Renal pelvis (tissue), 12 donors: ENCODE measurements at places on chromosomes 1 and 21. TPM values are rescaled to one million over a fixed set of nuclear protein-coding genes. Genes with fewer than 3 reads are reported as not detected.

GRCh38 chr1:240344918-240345317 lies 253.2 kb downstream of the FMN2 start:
- no peak for DNase-seq

DNA sequence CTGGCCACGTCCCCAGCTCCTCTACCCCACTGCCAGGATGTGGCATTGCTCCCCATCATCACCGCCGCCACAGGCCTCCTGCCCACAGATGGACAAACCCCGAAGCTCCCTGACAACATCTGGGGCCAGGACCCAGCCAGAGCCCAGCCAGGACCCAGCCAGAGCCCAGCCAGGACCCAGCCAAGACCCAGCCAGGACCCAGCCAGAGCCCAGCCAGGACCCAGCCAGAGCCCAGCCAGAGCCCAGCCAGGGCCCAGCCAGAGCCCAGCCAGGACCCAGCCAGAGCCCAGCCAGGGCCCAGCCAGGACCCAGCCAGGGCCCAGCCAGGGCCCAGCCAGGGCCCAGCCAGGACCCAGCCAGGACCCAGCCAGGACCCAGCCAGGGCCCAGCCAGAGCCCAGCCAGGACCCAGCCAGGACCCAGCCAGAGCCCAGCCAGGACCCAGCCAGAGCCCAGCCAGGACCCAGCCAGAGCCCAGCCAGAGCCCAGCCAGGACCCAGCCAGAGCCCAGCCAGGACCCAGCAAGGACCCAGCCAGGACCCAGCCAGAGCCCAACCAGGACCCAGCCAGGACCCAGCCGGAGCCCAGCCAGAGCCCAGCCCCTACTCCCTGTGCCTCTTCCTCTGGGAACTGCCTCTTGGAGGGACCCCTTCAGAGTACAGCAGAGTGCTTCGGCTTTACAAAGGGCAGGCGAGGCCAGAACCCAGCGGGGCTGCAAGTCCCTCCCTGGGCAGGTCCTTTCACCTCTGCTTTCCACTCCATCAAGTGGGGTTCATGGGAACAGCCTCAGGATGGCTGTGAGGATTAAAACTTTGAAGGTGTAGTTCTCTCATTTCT lies 43.7 kb downstream of the DISP3 start:
- no peak for DNase-seq

OXCT2 gene
- 0.56 TPM for polyA plus RNA-seq

TMEM82 gene
- 5.2 TPM for polyA plus RNA-seq

GRCh38 chr1:221228594-221228993 lies 349.4 kb downstream of the HLX start:
- DNase-seq: no peak

TPTE gene
- polyA plus RNA-seq: not detected

GRCh38 chr1:56758135-56758534 lies 61.1 kb downstream of the FYB2 start:
- peak; percentile 14 for DNase-seq

DNA sequence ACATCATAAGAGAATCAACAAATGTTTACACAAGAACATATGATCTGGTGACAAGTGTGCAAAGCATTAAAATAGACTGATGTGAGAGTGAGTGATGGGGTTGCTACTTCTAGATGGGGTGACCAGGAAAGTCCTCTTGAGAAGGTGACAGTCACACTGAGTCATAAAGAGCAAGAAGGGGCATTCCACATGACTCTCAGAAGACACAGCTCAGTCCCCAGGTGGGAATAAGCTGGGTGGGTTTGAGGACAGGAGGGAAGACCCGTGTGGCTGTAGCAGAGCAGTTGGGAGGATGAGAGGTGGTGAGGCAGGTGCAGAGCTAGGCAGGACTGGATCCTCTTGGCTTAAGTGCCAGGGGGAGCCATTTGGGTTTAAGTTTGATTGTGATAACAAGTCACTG lies 53.1 kb downstream of the TNR start:
- DNase-seq: no peak

DNA sequence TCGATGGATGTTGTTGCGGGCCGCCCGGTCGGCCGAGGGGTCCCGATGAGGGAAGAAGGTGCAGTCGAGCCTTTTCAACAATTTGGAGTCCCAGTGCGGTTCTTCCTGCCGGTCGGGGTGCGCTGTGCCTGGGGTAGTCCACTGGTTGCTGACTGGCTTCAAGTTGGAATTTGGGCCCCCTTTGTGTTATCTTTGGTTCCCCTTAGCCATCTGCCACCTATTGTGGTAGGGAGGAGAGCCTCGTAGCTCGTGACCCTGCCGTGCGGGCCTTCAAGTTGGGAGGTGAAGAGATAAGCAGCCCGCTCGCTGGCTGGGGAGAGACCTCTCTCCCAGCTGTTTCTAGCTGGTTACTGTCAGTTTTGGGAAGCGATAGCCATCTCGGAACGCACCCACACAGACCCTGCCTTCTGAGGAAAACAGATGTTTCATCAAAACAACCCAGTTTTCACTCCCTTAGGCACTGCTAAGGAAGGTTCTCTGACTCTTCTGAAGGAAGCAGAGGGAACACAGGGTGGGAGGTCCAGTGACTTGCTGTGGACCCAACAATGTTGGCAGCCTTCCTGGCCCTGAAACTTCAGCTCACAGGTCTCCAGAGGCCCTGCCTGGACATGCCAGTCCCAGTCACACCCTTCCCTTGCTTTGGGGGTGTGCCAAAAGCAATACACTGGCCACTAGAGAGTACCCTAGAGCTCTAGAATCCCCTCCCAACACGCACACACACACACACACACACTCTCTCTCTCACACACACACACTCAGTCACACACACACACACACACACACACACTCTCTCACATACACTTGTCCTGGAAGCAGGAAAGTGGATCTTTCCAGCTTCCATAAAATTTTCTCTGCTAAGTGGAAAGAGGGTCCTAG lies 1.0 kb downstream of the BTG2 start:
- peak; percentile 74 for DNase-seq

- DNase-seq: no peak
Measured at GRCh38 chr1:199809311-199809710, 218.2 kb upstream of the NR5A2 start.

DNA sequence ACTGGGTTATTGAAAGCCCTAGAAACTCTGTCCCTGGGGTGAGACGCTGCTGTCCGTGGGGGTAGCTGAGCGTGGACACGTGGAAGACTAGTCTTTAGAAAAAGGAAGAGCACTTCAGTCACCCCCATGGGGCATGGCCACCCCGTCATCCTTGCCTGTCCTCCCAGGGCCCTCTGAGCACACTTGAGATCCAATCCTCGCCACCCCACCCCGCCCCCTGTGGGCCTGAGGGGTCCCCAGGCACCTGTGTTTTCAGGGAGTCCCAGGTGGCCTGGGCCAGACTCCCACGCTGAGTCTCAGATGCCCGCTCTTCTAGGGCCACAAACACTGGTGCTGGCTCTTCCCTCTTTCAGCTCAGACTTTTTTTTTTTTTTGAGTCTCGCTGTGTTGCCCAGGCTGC lies 2.5 kb downstream of the PRKCZ start:
- no peak for DNase-seq

BRINP2 gene
- 0.23 TPM for polyA plus RNA-seq

DNA sequence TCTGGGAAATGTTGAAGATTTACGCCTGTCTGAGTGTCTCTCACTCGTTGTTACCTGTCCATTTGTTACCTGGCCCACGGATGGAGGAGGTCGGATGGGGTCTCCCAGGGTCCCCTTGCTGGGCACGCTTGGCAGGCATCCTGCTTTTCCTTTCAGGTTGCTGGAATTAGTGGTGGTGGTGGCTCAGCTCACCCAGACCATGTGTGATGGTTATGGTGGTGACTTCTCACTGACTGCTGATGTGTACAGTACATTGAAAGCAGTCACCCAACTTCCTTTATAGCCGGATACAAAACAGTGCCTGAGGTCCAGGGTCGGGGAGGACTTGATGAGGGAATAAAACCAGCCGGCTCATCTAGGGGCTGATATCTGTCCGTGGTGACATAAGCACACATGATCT lies 19.5 kb downstream of the MAPKAPK2 start:
- no peak for DNase-seq
